ENCODE measurements at places on chromosomes 2 and 18.
A peak's percentile ranks its signal among the peaks of the same experiment; 100 is the strongest.

DNA sequence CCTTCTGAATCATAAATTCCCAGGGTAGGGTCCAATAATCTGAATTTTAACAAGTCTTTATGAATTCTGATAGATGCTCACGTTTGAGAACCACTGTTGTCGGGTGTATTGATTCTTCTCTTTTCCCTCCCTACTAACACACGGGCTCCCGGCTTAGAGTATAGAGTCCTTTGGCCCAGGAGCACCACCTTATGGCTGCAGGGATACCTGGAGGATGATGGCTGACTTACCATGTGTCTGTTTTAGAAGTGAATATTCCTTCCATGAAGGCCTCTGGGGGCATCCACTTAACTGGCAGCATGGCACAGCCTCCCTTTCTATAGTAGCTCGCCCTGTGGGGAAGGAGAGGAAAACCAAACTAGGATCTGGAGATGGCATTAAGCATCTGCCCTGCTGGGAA, 91.7 kb downstream of the CLIP4 start:
- no peak for DNase-seq

DNA sequence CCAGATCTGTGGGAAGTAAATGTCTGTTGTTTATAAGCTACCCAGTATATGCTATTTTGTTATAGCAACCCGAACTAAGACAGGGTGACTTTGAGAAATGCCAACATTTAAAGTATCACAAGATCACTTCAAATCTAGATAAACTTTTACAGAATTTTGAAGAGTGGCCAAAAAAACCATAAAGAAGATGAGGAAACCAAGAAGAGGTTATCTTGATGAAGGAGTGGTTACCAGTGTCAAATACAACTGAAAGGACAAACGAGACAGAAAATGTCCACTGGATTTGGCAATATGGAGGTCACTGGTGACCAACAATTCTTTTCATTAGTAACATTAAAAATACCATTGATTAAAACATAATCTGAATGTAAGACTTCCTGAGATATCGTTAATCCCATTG, 235.7 kb downstream of the DYM start:
- DNase-seq: no peak

DNA sequence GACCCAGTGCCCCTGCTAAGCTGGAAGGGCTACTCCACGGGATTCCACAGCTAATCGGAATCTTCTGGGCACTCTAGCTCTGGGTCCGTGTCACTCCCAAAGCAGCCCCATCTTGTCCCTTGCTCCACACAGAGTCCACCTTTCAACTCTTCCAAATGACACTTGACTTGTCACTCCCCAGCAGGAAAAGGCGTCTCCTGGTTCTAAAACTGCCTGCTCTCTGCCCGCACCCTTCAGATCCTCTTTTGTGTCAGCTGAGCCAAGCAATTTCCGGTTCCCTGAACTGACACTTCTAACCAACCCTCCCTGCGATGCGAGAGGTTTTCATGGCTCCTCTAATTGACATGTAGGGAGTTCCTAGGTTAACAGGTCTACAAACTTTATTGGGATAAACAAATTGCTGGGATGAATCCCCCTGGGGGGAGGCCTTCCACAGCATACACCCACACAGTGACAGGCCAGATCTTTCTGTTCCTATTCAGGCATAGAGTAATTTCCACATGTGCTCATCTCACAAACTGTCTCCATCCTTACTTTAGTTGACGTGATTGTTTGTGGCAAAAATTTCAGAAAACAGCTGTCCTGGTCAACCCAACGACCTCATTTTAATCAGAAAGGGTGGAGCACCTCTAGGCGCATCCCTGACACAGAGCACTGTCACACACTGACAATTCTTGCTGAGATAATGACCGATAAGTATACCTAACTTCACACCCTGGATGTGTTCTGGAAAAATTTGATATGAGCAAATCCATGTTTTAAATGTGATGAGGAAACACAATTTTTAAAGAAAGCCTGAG, 104.9 kb downstream of the RBMS1 start:
- DNase-seq: no peak

DNA sequence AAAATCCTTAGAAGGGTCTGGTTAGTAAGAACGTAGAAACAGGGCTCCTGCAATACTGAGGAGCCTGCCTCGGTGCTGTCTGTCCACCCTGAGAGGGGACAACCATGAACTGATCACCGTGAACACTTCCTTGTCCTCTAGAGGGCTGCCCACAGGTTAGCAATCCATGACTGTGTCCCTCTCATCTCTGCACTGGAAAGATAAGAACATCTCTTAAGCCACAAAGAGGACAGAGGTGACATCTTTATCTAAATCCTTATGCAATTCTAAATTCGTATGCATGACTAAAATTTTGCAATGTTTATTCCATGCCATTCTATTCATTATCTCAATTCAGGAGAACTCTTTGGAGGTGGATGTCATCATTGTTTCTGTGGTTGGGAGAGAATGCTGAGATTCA, 12.8 kb downstream of the EFR3B start:
- no peak for DNase-seq

DNA sequence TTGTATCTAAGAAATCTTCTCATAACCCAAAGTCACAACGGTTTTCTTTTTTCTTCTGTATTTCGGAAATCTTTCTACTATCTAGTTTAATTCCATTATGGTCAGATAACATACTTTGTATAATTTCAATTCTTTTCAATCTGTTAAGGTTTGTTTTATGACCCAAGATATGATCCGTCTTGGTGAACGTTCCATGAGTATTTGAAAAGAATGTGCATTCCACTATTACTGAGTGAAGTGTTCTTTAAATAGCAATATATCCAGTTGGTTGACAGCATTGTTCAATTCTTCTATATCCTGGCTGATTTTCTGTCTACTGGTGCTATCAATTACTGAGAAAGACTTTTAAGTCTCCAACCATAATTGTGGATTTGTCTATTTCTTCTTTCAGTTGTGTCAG, 414.5 kb downstream of the TNS1 start:
- DNase-seq: no peak

DNA sequence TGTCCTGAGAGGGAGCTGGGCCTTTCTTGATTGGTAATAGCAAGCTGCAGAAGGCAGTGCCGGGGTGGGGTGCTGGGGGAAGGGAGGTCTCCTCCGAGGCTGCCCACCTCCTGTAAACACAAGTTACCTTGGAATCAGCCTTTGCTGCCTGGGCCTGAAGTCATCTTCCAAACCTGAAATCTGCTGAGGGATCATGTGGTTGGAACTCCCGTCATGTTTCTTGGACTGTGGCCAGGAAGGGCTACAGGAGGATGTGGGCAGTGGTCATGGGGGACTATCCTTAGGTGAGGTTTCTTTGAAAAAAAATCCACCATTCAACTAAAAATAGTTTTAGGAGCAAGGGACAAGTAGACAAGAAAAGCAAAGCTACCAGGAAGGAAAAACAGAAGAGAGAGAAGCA, 74.2 kb downstream of the CDK15 start:
- DNase-seq: no peak

DNA sequence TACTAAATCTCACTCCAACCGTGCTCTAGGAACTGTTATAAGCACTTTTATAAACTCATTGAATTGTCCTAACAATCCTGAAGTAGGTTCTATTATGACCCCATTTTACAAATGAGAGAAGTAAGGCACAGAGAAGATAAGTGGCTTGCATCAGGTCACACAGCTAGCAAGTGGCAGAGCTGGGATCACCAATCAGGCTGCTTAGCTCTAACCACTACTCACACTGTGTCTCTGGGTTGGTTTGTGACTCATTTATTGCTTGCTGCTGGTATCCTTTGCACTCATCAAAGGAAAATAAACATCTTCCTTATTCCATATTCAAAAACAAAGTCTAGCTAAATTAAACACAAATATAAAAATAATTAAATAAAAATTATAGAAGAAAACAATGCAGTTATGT, 42.5 kb upstream of the IL1R2 start:
- no peak for DNase-seq

- peak; percentile 34 for DNase-seq
These were observed 105.2 kb downstream of the NETO1 start for GRCh38 chr18:72762515-72763122.

DNA sequence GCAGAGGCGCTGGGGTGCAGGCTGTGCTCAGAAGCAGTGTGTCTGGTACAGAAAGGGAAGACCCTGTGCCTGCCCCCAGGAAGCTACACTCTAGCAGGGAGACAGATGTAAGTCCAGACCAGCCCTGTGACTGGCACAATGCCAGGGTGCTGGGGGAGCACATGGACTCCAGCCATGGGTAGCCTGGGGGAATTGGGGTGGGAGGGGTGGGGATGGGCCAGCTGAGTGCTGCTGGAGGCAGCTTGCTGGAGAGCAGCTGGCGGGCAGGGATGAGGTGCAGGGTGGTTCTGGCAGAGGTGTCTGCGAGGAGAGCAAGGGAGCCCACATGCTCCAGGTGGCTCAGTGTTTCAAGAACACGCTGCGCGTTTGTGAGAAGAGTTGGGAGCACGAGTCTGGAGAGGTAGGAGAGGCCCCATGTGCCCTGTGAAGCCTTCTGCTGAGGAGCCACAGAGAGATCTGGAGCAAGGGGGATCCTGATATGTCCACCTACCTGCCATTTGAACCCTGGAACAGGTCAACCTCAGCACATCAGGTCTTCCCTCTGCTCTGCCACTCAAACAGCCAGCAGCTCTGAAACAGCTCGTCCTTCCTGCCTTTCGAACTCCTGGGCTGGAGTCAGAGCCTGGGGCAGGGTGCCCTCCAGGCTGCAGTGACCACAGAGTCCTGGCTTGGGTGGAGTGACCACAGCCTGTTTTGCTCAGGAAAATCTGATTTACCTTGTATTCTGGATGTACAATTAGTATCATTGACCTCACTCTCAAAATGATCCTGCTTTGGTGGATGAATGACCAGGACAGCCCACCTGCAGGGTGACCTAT, 15.1 kb downstream of the ALLC start:
- no peak for DNase-seq

DNA sequence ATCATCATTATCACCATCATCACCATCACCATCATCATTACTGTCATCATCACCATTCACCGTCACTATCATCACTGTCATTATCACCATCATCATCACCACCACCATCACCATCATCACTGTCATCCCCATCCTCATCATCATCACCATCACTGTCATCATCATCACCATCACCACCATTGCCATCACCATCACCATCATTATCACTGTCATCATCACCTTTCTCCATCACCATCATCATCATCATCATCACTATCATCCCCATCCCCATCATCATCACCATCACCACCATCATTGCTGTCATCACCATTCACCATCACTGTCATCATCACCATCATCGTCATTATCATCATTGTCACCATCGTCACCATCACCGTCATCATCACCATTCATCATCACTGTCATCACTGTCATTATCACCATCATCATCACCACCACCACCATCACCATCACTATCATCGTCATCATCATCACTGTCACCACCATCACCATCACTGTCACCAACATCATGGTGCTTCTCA, 9.8 kb downstream of the HPCAL1 start:
- DNase-seq: no peak

- no peak for DNase-seq
These were observed 252.3 kb downstream of the MBD5 start for GRCh38 chr2:148273158-148273691.

GRCh38 chr18:48663931-48664847, 125.4 kb downstream of the CTIF start:
- DNase-seq: no peak

- no peak for DNase-seq
These were observed 233.5 kb upstream of the ZEB2 start for GRCh38 chr2:144753416-144753815.

- no peak for DNase-seq
These were observed 105.3 kb upstream of the ACVR2A start for GRCh38 chr2:147739508-147739907.

DNA sequence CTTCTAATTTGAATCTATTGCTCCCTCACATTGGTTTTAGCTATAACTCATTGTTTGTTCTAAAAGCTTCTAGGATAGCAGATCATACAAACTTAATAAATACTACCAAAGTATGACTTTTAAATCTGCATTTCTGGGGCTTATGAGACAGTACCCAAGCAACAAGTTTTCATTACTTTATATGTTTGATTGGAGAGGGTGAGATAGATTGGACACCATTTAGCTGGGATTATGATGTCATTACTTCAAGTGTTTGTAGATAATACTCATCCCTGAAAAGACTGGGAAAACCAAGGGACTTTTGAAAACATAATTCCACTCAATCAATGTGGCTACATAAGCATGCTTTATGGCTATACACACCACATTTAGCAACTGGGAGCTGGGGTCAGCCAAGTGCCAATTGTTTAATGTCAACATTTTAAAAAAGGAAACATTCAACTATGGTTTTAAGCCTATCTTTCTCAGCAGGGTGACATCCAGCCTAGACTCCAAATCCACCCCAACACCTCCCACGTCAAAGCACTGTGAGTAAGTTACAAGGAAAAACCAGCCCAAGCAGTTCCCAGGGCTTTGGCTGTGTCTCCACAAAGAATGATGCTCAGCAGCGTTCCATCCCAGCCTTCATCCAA, 119.9 kb downstream of the ETAA1 start:
- no peak for DNase-seq

- DNase-seq: no peak
These were observed 12.5 kb upstream of the TANC1 start for GRCh38 chr2:158955842-158956365.

DNA sequence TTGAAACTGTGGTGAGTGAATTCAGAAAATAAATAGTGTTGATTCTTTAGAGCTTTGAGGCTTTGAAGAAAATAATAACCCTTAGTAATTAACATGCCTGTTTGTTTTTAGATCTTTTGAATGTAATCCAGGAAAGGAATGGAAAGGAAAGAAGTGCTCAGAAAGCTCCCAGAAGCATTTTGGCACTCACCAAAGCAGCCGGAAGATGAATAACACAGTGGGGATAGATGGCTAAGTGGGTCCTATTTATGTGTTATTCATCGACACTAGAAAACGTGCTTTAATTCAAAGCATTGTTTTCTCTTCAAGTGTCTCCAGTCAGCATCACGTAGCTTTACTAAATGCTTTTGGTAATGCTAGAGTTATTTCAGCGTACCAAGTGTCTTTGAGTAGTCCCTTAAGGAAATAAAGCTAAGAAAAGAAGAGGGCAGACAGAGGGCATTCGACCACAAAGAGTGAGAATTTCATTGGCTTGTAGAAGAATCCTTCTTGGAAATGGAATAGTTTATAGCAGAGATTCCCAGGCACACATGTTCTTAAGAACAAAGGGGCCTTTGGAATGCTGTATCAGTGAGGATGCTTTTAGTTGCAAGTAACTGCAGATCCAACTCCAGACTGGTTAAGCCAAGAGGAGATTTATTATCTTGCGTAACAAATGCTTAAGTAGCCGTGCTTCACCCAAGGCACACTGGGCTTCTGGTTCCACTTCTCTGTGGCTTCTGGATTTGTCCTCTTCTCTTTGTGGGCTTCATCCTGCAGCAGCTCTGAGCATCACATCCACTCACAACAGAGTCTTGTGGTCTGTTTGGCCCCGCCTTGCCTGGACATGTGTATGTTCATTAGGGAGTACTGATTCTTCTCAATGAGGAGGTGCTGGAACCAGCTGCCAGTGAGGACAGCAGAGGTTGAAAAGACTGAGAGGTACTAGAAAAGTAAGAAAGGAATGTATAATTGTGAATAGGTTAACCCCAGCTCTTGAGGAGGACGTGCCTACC, 63.6 kb upstream of the LTBP1 start:
- no peak for DNase-seq

DNA sequence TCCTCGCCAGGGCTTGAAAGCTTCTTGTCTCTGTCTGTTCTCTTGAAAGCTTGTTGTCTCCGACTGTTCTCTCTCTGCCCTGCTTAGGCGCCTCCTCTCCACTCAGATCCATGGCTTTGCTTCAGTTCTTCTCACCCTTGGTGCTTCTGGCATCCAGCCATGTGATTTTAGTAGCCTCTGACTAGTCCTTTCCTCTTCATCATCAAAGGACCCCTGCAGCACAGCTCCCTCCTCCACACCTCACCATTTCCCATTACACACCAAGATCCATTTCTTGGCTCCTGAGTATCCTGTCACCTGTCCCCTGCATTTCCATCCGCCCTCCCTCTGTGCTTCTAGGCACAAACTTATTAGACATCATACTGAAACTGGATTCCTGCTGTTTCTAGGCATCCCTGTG, 59.4 kb downstream of the ZNF236 start:
- no peak for DNase-seq

Measured in renal cortex interstitium (tissue), 15 donors.